ENCODE measurements at places on chromosomes 3 and 15.

DNA sequence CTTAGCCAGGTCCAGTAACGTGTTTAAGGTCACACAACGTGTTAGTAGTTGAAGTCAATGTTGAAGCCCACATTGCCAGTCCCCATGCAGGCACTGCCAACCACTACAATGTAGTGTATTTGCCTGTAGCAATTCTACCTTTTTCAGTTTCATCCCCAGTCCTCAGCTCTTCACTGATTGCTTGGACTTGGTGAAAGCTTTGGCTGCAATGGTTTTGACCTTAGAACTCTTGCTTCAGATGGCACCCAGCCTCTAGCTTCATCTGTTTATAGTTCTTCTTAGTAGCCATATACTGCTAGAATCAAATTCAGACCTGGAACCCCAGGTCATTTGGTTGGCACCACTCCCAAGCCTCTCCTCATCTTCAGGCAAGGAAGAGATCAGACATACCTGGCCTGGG, 345.4 kb upstream of the SEMA6D start:
- H3K27me3 ChIP-seq: no peaks in the 10 kb centered on the region
- no peaks in the 10 kb centered on the region for H3K36me3 ChIP-seq
- H3K4me1 ChIP-seq: no peaks in the 10 kb centered on the region
- H3K4me3 ChIP-seq: no peak overlapping the region

- no peak for DNase-seq
- H3K27me3 ChIP-seq: no peaks in the 10 kb centered on the region
- no peak overlapping the region for H3K4me3 ChIP-seq
- no peak overlapping the region for H3K27ac ChIP-seq
- no peaks in the 10 kb centered on the region for H3K36me3 ChIP-seq
Measured at GRCh38 chr3:71238355-71238757, 345.2 kb downstream of the FOXP1 start.

- H3K4me3 ChIP-seq: no peak overlapping the region
- no peak for DNase-seq
- peaks cover 7% of the 10 kb centered on the region for H3K36me3 ChIP-seq
- H3K4me1 ChIP-seq: no peaks in the 10 kb centered on the region
Measured at GRCh38 chr3:112568642-112569041, 6.8 kb downstream of the SLC35A5 start.

DNA sequence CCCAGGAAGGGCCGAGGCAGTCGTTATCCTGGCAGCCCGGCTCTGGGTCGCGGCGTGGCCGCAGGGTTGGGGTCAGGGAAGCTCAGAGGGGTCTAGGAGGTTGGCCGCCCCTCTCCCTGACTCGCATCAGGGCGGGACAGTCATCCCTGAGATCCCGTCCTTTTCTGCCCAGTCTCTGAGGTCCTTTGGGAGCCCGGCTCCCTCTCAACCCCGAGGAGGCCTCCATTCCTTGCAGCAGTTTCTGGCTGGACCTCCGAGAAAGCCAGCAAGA, 495 bp downstream of the HYAL2 start:
- H3K27ac ChIP-seq: peak overlapping the region; percentile 98
- H3K4me1 ChIP-seq: peaks cover 79% of the 10 kb centered on the region
- H3K36me3 ChIP-seq: no peaks in the 10 kb centered on the region
- H3K27me3 ChIP-seq: no peaks in the 10 kb centered on the region
- DNase-seq: no peak
